ENCODE measurements at places on chromosomes 5 and 9. TPM values are rescaled to one million over a fixed set of nuclear protein-coding genes. Genes with fewer than 3 reads are reported as not detected.
A peak's percentile ranks its signal among the peaks of the same experiment; 100 is the strongest.

DNA sequence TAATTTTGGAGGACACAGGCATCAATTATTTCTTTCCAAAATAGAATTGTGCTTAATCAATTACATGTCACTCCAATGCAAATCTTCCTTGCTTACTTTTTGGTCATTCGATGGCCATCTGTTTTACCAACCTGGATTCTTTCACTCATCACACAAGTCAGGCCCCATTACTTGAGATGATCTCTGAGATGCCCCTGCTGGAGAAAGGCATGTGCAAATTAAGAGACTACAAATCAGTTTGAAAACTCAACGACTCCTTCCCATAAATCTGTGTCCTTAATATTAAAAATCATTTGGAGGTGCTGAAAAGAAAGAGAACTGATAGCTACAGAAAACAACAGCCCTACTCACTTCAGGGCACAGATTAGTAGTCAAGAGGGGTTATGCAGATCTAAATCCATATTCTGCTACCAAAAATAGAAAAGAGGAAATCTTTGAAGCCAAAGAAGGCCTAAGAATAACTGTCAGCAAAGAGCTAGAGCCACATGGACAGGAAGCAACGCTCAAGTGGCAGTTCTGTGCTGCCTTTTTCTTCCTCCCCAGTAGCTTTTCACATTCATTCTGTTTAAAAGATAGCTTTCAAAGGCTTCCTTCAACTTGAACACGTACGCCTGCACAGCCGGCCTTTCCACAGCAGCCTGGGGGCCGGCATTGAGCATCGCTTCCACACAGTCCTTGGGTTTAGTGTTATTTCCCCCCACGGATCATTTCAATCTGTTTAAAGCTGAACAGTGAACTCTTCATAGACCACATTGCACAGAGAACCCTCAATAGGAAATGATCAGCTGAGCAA, 79.3 kb upstream of the MAP3K1 start:
- DNase-seq = peak; percentile 9

- DNase-seq = no peak
Observed at GRCh38 chr5:151584057-151584937, 6.8 kb downstream of the FAT2 start.

DNA sequence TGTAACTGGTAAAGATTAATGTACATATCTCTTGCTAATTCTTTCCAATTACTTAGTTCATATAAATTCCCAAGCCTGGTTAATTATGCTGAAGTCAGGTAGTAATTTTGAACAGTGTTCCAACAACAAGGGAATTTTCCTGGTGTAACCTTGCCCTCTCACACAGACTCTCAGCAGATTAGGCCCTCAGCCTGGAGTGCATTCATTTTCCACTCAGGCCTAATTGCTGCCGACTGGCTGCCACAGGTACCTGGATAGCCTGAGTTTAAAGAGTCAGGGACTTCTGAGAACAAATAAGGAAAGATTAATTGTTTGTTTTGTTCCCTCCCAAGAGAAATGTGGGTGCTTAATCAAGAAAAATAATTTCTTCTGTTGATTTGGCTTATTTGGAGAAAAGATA, 71.4 kb downstream of the PPIC start:
- DNase-seq = no peak

GRCh38 chr9:7879551-7880245, 80.1 kb upstream of the DMAC1 start:
- DNase-seq = no peak

- no peak for DNase-seq
Observed at GRCh38 chr5:42807722-42808447, 3.8 kb downstream of the SELENOP start.

- DNase-seq = peak; percentile 16
Observed at GRCh38 chr9:134928436-134929192, 10.9 kb upstream of the FCN1 start.

- DNase-seq = no peak
Observed at GRCh38 chr5:115455301-115455707, 89.3 kb downstream of the FEM1C start.

DNA sequence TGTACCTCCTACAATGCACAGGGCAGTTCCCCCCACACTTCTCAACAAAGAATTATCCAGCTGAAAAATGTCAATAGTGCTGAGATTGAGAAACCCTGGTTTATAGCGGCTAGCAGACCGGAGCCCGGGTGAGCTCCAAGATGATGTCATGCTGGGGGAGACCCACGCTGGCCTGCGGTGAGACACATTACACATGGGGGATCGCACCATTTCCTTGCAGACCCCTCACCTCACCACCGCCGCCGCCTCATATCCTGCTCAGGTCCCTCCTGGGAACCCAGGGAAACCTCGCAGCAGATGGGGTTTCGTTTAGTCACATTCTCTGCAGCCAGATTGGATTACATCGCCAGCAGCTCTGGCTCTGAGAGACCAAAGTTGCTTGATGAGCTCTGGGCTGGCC, 14.7 kb upstream of the TNC start:
- DNase-seq = no peak

- no peak for DNase-seq
Observed at GRCh38 chr9:98409719-98410118, 154.3 kb upstream of the TBC1D2 start.

- DNase-seq = peak; percentile 30
Observed at GRCh38 chr9:22838266-22838665, 391.6 kb downstream of the DMRTA1 start.

DNA sequence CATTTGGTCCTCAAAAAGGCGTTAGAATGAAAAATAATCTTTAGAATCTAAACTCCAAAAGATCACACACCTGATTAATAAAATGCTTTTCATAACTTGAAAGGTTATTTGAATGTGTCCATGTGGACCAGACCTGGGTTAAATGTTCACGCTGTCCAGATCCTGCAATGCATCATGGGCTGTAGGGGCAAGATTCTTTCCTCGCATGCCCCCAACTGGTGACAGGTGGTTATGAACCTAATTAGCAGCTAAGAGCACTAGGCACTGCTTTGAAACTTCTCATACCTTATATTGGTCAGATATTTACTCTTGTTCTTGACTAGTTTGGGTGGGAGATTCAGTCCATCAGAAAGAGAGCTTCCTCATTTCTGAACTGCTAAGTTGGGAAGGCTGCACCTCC, 19.3 kb upstream of the PIP5K1B start:
- DNase-seq = peak; percentile 67

GRCh38 chr5:180643191-180643851, 6.1 kb downstream of the FLT4 start:
- no peak for DNase-seq

GRCh38 chr5:159975462-159976019, 33.4 kb upstream of the TTC1 start:
- DNase-seq = no peak

GRCh38 chr5:141369994-141370848, at the start of gene PCDHGB3:
TSS of gene PCDHGB3 (plus strand) at chr5:141370242. CDS start at chr5:141370395, 153 bp downstream.
- peak; percentile 41 for DNase-seq

GRCh38 chr5:15727375-15727774, 227.4 kb downstream of the FBXL7 start:
- DNase-seq = no peak

DNA sequence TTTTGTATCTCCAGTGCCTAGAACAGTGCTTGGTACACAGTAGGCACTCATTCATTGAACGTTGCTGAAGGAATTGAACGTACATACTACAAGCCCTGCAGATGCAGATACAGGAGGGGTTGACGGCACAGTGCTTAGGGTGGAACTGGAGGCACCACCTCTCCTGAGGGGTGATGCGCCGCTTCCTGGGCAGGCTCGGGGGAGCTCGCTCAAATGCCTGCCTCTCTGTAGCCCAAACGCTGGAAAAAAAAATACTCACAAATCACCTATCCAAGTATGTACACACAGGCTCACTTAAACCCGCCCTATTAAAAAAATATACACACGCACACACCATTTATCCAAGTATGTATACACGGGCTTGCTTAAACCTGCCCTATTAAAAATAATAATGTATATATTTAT, 536 bp upstream of the COMMD10 start:
- no peak for DNase-seq

DNA sequence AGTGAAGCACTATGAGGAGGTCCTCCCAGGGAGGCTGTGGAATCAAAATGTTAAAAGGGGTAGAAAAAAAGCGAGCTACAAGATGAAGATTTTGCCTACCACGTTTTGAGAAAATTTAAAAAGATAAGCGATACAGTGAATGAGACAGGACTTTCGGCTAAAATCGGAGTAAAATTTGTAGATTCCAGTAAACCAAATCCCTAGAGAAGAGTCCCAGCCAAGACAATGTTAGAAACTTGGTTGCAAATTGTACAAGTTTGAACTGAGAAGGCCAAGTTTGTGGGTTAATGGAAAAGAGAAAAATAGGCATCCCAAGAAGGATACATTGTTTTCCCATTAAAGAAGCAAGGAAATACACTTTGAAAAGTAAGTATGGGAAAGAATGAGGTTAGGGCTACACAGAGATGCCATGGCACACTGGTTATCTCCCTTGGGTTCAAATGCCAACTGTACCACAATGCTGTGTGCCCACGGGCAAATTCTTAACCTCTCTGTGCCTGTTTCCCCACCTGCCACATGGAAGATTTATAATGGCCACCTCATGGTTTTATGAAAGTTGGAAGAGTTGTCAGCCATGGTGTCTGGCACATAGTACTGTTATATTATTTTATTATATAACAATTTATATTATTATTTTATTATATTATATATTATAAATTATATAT, 16.2 kb upstream of the MGAT1 start:
- no peak for DNase-seq

DNA sequence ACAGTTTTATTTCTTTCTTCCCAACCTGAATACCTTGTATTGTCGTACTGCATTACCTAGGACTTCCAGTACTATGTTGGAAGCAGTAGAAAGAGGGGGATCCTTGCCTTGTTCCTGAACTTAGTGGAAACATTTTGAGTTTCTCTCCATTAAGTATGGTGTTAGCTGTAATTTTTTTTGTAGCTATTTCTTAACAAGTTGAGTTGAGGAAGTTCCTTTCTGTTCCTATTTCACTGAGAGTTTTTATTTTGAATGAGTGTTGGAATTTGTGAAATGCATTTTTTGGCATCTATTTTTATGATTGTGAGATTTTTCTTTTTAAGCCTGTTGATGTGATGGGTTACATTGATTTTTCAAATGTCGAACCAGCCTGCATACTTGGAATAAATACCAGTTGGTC, 49.0 kb downstream of the FSD1L start:
- DNase-seq = no peak

Gene WDR38
- not detected for total RNA-seq

Gene SPINK6
- not detected for total RNA-seq

Gene GTF2H2C
- 24.8 TPM for total RNA-seq

Gene FBN2
- 2.0 TPM for total RNA-seq

Gene C7
- total RNA-seq = 18.4 TPM

Gene SLC4A9
- total RNA-seq = 0.31 TPM

Gene TPM2
- total RNA-seq = 25.9 TPM

Gene TEX10
- 9.4 TPM for total RNA-seq

Gene CEP72
- 4.1 TPM for total RNA-seq

Gene INSYN2B
- total RNA-seq = not detected

Gene PCDHGA5
- total RNA-seq = 1.5 TPM

Gene NRARP
- 181 TPM for total RNA-seq

Gene PCDHB9
- total RNA-seq = 0.61 TPM

Gene PTCH1
- total RNA-seq = 35.4 TPM

Gene NUTM2G
- total RNA-seq = not detected

All from left colon (tissue), 2 donors.